ENCODE measurements at places on chromosomes 1 and 21.

DNA sequence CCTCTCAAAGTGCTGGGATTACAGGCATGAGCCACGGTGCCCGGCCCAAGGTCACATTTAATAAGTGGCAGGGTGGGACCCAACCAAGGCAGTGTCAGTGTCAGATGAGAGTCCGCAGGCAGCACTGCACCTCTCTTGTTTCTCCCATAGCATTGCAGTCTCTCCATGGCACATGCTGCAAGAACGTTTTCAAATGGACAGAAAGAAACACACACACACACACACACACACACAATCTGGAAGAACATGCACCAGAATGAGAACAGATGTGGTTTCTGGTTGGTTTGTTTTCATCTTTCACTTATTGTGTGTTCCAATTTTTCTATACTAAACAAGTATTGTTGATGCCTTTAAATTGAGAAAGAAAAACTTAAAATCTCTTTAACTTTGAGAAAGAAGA lies 126.5 kb downstream of the SYF2 start:
- no peak for DNase-seq

DNA sequence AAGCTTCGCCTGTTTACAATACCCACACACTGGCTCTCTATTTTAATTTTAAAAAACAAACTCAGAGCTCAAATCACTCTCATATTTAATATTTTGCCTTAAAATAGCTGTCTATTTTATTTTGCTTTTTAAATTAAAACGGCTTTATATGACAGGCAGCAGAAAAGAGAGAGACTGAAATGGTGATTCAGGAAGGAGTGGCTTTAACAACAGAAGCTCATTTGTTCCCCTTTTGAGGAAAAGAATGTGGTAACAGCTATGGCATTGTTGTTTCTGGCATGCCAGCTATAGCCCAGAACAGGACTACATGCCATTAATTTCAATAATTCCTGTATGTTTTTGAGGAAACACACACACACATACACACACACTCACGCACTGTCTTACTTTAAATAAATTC lies 234.2 kb upstream of the PTBP2 start:
- DNase-seq = no peak

DNA sequence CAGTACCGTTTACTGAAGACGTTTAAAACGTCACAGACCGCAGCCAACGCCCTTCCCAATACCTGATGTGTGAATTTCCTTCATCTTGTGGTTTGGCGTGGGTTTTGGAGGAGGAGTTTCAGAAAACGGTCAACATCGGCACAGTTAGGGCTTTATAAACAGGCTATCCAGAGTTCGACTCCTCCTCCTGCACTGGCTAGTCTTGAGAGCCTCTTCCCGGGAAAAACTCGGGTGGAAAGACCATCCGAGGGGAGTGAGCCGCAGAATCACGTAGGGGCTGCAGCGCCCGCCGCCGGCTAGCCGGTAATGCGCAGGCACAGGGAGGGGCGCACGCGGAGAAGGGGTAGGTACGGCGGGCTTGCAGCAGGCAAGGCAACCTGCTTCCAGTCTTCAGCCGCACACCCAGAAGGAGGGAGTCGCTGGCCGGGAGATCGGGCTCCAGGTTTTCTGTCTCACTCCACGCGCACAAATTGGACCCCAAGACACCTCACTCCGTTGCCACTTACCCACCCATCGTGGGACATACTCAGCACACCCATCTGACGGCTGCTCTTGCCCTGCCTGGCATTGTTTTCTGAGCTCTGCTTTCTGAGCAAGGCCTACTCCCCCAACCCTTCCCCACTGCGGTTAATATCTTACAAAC lies 25.4 kb downstream of the SLC19A2 start:
- no peak for DNase-seq

- DNase-seq = no peak
Observed at GRCh38 chr1:209406168-209406567, 177.3 kb upstream of the CAMK1G start.

- DNase-seq = no peak
Observed at GRCh38 chr1:20508411-20508771, 440 bp upstream of the MUL1 start.

- DNase-seq = no peak
Observed at GRCh38 chr1:111591937-111592336, 27.7 kb upstream of the RAP1A start.

DNA sequence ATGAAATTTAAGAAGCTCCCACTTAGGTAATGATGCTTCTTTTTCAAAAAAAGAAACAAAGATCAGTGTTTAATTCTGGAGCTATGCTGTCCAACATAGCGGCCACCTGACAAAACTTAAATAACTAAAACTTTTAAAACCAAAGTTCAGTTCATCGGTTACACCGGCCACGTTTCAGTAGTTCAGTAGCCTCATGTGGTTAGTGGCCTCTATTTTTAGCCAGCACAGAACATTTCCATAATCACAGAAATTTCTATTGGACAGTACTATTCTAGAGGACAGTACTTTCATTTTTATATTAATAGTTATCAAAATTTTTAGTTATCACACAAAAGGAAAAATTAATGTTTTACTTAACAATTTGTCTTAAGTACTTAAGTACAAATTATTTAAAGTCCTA lies 141.0 kb downstream of the USP25 start:
- no peak for DNase-seq

- no peak for DNase-seq
Observed at GRCh38 chr1:231527586-231528171, 790 bp upstream of the TSNAX start.

- no peak for DNase-seq
Observed at GRCh38 chr21:28342212-28342810, 650.4 kb downstream of the LTN1 start.

GRCh38 chr1:208203848-208204609 lies 40.2 kb downstream of the PLXNA2 start:
- no peak for DNase-seq

DNA sequence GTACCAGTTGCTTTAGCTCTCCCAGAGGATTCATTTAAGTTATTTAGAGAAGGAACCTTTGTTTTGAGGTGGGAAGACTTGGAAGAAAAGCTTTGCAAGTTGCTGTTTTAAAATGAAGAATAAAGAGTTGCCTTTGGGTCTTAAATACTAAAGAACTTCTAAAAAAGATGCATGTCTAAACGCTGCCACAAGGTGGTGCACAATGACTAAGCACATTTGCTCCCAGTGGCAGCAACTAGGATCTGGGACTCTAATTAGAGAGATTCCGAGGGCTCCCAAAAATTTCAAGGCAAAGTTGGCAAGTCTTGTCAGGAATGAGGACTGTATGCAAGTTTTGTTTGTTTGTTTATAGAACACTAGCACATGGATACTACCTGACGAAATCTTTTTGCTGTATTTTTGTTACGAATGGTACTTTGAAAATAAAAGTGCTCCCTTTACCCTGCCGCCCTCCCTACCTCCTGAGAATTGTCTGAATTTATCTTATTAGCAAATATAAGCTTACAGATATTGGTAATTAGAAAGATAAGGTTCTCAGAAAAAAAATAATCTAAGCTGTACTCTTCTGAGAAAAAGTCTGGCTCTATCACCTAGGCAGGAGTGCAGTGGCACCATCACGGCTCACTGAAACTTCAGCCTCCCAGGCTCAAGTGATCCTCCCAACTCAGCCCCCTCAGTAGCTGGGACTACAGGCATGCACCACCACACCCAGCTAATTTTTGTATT lies 121.8 kb downstream of the HFM1 start:
- DNase-seq = no peak

DNA sequence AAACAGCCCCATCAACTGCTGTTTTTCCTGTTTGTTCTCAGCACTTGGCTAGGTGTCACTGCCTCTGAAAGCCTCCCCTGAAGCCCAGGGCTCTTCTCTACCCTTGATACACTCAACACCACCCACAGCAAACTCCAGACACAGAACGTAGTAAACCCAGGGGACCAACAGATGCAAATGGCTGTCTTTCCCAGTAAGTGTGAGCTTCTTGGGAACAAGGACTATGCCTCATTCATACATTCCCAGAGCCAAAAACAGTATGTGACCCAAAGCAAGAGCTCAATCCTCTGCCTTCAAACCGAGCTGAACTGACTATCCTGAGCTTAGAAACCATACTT lies 4.4 kb downstream of the LBR start:
- no peak for DNase-seq

- DNase-seq = no peak
Observed at GRCh38 chr1:29267321-29268070, 31.2 kb downstream of the PTPRU start.

GRCh38 chr1:169466259-169467230 lies 19.2 kb downstream of the SLC19A2 start:
- DNase-seq = no peak

DNA sequence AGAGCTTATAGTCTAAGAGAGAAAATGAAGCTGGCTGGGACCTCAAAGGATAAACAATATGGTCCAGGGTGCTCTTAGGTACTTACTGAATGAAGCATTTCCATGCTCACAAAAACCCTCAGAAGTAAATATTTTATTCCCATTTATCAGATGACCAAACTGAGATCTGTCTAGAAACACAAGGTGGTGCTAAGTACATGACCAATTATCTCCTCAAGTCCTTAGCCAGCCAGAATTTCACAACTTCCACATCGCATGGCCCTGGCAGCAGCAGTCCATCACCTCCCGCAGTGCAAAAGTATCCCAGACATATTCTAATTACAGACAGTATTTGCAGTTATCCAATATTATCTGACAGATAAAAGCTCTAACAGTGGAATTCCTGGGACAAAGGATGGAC lies 321.7 kb upstream of the PROX1 start:
- DNase-seq = no peak

DNA sequence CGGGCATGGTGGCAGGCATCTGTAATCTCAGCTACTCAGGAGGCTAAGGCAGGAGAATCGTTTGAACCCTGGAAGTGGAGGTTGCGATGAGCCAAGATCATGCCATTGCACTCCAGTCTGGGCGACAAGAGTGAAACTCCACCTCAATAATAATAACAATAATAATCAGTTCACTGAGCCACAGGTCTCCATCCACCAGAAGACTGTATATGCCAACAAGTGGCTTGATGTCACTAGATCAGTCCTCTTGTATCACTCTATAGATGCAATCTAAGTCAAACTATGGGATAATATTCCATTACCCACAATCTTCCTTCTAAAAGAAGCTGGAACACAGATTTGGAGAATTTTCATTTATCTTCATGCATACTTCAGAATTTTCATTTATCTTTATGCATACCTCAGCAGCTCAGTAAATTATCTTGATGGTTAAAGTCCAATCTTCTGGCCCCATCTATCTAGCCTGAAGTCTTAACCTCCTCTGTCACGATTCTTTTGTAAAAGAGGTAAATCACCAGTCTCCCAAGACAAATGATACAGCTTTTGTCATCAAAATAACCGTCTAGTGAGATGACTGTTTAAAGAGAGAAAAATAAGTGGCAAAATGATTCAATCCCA lies 61.8 kb downstream of the PUM1 start:
- DNase-seq = no peak

DNA sequence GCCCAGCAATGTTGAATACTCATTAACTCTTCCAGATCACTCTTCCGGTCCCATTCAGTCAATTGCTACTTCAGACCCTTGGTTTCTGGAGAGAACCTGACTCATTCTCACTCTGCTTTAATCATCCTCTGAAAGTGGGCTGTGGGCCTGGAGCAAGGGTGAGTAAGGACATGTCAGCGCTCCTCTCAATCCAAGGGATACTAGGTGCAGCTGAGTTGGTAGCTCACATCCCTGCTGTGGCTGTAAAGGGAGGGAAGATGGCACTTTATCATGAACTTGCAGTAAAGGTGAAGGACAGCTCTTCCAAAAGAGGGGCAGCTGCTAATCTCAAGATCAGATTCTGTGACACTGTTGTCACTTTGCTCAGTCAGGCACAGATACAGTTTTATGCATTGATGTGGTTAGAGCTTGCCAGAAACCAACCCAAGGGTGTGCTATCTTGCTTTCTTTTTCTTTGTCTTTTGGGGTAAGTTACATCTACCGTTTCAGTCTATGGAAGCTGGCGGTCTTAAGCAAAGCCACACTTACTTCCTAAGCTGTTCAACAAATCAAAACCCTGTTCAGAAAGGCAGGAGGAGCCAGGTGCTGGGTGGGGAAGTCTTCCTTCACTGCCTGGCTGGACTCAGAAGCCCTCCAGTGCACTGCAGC lies 26.5 kb upstream of the NTPCR start:
- DNase-seq = peak; percentile 67

GRCh38 chr1:59596432-59596831 lies 218.3 kb upstream of the HOOK1 start:
- DNase-seq = no peak

DNA sequence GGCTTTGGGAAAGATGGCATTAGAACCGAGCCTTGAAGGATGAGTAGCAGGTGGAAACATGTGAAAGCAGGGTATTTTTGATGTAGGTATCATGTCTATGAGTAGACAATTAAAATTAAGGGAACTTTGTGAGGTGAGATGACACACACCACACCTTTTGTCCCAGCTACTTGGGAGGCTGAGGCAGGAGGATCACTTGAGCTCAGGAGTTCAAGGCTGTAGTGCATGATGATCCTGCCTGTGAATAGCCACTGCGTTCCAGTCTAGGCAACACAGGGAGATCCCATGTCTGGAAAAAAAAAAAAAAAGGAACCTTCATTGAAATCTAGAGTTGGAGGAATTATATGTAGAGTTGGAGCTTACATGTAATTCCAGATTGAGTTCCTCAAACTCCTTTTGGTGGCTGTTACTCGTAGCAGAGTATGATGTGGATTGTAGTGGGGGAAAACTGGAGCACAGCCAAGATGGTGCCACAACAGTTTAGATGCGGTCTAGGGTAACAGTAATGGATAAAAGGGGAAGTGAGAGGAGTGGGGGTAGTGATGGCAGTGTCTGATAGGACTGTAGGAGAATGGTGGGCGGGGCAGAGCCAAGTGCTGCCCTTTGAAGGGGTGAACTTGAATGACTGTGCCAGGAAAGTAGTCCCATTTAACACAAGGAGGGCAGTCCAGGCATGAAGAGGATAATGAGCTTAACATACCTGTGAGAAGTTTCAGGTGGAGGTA lies 17.4 kb downstream of the AK4 start:
- DNase-seq = no peak

DNA sequence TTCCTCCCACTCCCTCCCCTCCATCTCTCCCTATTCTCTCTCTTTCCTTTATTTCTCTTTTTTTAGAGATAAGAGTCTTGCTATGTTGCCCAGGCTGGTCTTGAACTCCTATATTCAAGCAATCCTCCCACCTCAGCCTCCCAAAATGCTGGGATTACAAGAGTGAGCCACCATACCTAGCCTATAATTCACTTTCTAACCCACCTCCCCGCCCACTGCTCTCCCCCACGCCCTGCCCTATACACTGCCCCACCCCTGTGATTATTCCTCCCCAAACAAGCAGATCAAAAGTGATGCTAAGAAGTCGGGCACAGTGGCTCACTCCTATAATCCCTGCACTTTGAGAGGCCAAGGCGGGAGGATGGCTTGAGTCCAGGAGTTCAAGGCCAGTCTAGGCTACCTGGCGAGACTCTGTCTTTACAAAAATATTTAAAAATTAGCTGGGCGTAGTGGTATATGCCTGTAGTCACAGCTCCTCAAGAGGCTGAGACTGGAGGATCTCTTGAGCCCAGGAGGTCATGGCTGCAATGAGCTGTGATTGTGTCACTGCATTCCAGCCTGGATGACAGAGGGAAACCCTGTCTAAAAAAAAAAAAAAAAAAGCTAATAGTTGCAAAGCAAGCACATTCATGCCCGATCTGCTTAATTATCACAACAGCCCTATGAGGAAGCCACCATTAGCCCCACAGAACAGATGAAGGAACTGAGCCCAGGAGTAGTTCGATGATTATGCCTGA lies 12.8 kb upstream of the E2F2 start:
- no peak for DNase-seq
